ENCODE measurements at places on chromosomes 6 and 20.

DNA sequence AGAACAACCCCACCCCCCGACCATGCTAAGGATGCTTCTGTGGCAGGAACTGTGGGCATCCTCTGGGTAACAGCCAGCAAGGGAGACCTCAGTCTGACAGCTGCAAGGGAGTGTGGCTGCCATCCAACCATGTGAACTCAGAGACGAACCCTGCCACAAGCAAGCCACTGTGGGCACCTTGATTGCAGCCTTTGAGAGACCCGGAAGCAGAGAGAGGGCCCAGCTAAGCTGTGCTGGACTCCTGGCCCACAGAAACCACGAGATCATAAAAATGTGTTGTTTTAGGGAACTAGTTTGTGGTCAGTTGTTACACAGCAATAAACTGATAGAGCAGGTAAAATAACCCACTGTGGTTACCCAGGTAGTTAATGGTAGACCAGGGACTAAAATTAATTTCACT lies 414.6 kb downstream of the CDH26 start:
- DNase-seq, result no peak

DNA sequence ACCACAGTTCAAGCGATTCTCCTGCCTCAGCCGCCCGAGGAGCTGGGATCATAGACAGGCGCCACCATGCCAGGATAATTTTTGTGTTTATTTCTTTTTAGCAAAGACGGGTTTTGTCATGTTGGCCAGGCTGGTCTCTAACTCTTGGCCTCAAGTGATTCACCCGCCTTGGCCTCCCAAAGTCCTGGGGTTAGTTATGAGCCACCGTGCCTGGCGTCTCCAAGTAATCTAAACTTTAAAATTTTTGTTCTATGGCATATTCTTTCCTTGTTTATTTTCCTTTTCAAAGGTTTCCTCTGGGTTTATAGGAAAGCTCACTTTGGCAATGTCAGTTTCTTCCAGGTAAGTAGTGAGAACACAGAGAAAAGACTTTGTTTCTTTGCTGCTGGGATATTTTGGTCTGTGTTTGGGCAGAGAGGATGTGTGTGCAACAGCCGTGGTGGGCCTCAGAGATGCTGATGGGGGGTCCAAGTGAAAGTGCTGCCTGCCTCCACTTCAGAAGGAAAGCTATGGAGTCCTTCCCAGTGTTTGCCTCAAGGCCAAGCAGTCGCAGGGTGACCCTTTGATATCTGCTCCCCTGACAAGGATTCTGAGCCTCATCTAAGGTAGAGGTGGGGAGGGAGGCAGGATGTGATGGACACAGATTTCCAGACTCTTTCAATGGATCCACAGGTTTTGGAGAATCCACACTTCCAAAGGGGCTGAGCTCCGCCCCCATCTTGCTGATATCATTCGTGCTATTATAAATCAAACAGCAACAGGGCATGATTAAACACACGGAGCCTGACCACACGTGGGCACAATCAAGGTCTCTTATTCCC lies 2.3 kb downstream of the LRP11 start:
- no peak for DNase-seq

- DNase-seq, result no peak
Measured at GRCh38 chr20:63364801-63365585, 3.8 kb upstream of the CHRNA4 start.

DNA sequence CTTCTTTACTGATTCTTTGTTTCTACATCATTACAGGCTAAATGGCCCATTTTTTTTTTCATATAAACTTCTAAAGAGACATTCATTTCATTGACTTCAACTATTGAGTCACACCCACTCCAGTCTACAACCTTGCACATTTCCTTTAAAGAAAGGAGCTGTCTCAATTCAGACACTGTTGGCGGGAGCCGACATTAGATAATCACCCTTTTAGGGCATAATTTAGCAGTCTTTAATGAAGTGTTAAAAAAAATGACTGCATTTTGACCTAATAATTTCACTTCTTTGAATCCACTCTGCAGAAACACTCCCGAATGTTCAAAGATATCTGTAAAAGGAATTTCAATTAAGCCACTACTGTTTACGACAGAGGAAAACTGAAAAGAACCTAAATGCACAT lies 1.5 kb downstream of the EPM2A start:
- no peak for DNase-seq

GRCh38 chr6:129651291-129651691 lies 58.7 kb downstream of the ARHGAP18 start:
- DNase-seq, result no peak

GRCh38 chr6:26299286-26300042 lies 65.5 kb upstream of the BTN3A2 start:
- no peak for DNase-seq

- no peak for DNase-seq
Measured at GRCh38 chr6:44401138-44401537, 13.6 kb downstream of the CDC5L start.

DNA sequence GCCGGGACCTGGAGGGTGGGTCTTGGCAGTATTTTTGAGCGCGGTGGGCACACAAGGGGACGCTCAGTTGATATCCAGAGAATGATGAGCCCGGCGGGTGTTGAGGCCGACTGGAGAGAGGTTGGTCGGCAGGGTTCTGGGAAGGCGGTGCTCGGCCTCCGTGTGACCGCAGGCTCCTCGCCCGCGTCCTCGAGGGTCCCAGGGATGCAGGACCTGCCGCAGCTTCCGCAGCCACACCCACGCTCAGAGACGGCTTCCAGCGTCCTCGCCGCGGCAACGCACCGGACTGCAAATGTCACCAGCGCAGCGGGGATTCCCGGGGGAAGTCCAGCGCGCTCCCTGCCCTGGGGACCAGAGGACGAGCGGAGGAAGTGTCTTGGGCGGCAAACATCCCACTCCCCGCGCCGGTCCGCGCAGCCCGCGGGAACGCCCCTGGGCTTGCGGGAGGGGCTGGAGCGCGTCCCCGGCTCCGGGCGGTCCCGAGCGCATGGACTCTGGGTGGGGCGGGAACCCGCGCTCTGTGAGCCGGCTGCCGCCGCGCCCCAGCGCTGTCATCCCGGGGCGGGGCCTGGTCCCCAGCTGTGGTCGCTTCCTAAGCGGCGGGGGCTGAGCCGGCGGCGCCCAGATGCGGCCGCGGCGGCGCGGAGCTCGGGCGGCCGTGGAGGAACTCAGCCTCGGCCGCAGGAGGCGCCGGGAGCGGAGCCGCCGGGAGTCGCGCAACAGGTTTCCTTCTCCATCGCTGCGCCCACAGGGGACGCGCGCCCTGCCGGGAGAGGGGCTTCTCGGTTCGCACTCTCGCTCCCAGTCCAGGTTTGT lies at the start of gene STX11:
Gene STX11, plus strand, starts transcription at position 624 of the 816 bp plus-strand sequence. CDS start 36,111 bp downstream, outside the sequence.
- DNase-seq, result peak; percentile 47

- no peak for DNase-seq
Measured at GRCh38 chr20:58647796-58648501, 3.1 kb upstream of the STX16 start.

DNA sequence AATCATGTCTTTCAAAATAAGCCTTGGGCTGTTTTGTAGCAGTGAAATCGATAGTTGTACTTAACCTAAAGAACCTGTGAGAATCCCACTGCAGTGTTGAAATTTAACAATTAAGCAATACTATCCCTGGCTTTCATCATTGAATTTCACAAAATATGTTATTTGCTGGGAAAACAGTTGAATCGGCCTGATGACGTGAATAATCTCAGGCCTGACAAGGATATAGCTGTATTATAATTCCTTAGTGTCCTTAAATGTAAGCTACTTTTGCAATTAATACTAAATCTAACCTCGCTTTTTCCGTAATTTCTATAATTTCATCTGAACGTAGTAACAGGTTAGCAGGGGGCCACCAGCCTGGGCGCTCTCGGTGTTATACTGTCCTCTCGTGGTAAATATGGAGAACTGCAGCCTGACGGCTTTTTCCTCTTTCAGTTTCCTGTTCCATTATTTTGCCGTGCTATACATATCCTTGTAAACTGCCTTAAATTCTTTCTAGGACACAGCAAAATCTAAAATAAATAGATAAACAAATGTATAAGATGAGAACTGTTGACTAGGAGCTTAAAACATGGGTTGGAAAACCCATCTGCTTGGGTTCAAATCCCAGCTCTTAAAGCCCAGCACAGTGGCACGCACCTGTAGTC lies 24.0 kb downstream of the MTFR2 start:
- DNase-seq, result peak; percentile 29

- DNase-seq, result no peak
Measured at GRCh38 chr6:5520796-5521195, 259.5 kb downstream of the FARS2 start.

DNA sequence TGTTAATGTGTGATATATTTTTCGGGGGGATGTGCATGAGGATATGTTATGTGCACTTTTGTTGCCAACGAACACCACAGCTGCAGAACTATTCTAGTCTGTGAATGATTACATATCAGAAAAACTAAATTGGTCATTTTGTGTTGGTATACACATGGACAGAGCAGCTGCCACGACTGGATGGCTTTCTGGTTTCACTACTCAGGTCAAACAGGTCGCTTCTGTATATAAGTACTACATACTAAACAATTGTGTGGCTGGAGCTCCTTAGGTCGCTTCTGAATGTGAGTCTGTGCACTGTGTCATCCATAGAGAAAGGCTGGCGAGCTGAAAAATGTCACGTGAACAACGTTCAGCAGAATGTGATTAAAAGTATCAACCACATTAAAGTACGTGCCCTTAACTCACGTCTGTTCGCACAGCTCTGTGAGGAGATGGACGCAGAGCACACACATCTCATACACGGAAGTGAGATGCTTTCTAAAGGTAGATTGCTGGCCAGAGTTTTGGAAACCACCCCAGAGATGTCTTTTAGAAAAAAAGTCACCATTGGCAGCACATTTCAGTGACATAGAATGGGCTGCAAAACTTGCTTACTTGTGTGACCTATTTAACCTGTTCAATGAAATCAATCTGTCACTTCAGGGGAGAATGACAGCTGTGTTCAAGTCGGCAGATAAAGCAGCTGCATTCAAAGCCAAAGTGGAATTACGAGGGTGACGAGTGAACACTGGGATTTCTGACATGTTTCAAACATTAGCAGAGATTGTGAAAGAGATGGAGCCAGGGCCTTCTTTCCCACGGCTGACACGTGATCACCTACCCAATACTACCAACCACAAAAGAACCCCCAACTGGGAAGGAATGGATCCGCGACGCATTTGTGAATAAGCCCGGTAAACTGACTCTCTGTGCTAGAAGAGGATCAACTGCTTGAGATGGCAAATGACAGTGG lies 176.6 kb downstream of the PDE10A start:
- no peak for DNase-seq

GRCh38 chr20:25087186-25087929 lies 5.4 kb upstream of the VSX1 start:
- DNase-seq, result peak; percentile 4

GRCh38 chr6:52523378-52524142 lies 53.3 kb downstream of the TRAM2 start:
- DNase-seq, result no peak

GRCh38 chr6:150876598-150876997 lies 11.1 kb downstream of the MTHFD1L start:
- no peak for DNase-seq

- DNase-seq, result no peak
Measured at GRCh38 chr6:30155520-30156261, 5.3 kb downstream of the TRIM10 start.

DNA sequence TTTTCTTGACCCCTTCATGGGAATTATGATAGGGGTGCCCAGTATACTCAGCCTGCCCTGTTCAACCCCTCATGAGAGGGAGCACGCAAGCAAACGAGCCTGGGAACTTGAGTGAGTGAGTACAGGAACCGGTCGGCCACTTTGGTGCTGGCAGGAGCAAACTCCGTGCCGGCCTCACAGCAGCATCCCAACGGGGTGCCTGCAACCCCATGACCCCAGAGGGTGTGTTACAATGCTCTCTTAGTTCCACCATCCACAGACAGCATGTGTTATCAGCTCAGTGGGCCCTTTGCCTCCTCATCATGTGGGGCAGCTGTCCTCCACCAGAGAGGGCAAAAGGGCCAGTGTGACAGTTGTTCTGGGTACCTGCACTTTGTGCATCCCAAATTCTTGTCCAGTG lies 289.8 kb downstream of the FRK start:
- no peak for DNase-seq

GRCh38 chr6:110329714-110330436 lies 28.3 kb downstream of the METTL24 start:
- DNase-seq, result peak; percentile 29

GRCh38 chr6:166005944-166006899 lies 161.4 kb downstream of the TBXT start:
- no peak for DNase-seq

GRCh38 chr6:5130135-5130866 lies 45.2 kb downstream of the PPP1R3G start:
- no peak for DNase-seq

- no peak for DNase-seq
Measured at GRCh38 chr6:15106958-15107643, 138.8 kb upstream of the JARID2 start.

DNA sequence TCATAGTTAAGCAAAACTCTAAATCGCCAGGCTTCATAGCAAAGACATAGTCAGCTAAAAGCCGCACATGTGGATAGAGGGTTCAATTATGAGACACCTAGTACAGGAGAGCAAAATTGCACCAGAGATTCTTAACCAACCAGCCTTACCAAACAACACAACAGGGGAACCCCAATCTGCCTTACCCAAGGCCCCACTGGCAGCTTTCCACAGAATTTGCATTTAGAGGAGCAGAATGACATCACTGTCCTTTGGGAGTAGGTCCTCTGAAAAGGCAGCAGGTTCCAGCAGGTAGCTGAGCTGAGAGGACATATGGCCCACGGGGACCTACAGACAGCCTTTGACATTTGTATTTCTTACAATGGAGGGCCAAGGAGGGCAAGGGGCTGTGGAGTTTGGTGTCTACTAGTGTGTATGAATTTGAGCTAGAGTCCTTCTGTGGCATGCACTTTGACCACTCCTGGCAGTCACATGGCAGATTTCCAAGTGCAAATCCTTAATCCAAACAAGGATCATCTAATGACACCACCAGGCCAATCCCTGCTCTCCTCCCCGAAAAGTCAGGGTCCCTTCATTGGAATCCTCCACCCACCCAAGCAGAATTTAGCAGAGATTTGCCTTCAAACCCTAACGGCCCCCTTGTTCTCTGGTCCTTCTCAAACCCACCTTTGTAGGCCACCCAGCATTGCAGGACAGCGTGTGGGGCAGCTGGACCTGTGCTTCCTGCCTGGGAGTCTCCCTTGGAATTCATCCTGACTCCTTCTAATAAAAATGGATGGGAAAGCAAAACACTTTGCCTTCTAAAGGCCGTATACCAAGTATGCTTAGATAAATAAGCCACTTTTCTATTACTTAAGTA lies 171.2 kb upstream of the SUPT3H start:
- DNase-seq, result no peak

- no peak for DNase-seq
Measured at GRCh38 chr20:20455926-20456325, 88.0 kb downstream of the INSM1 start.

GRCh38 chr6:16676978-16677377 lies 84.3 kb downstream of the ATXN1 start:
- no peak for DNase-seq

DNA sequence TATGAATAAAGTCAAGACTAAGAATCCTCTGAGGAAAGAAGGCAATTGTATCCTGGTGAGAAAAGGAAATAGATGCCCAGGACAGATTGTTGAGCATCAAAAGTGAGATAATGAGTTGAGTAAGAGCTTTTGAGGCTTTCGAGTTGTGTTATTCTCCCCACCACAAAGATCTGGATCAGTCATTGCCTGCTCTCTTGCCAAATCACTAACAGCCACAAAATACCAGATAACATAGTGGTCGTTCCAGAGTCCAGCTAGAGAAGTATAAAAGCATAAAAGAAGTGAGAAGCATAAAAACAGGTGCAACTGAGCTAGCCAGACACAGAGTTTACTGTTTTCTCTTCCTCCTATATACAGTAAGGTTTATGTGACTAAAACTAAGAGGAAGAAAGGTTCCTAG lies 4.9 kb downstream of the SPINT4 start:
- no peak for DNase-seq

GRCh38 chr20:48765359-48765758 lies 62.4 kb downstream of the PREX1 start:
- DNase-seq, result no peak
